Stimulated activated CD4-positive, alpha-beta T cell treated with anti-CD3 and anti-CD28 coated beads, Interleukin-1b, Interleukin-23, amount 100 ng/mL, for 1 hour (primary cell): ENCODE measurements at places on chromosomes 4 and X.

GRCh38 chr4:146739182-146739581 is 100.5 kb downstream of the POU4F2 start:
- DNase-seq: no peak

DNA sequence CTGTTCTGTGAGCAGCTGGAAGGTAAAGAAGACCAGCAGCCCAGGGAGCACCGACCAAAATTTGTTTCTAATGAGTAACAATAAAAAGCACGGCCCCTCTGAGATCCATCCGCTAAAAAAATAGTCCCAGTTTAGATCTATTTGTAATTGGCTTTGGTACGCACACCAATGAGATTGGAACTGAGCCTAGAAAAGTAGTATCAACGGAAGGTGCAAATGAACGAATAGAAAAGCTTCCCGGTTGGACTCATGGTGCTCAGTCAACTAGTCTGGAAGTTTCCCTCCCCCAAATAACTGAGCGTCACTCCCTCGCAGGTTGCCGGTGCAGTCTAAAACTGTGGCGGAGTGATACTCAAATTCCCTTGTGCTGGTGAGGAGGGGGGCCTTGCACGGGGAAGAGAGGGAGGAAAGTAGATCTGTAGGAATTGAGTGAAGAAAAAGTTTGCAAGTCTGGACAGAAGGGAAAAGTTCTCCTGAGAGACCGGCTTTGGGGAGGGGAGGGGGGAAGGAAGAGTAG is at the start of gene COL4A5:
COL4A5 (plus strand) TSS at position 413 of the 517 bp plus-strand sequence. CDS start 288 bp downstream, outside the sequence.
- no peak for DNase-seq

DNA sequence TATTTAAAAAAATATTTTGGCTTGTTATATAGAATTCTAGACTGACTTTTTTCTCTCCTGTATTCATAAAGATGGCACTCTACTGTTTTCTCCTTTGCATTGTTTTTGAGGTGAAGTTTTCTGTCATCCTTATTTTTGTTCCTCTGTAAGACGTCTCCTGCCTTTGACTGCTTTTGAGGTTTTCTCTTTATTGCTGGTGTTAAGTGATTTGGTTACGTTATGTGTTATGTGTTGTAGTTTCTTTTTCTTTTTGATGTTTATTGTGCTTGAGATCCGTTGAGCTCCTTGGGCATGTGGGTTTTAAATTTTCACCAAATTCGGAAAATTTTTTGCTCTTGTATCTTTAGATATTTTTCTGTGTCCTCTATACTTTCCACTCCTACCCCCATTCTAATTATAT is 50.0 kb downstream of the KDM6A start:
- DNase-seq: no peak

DNA sequence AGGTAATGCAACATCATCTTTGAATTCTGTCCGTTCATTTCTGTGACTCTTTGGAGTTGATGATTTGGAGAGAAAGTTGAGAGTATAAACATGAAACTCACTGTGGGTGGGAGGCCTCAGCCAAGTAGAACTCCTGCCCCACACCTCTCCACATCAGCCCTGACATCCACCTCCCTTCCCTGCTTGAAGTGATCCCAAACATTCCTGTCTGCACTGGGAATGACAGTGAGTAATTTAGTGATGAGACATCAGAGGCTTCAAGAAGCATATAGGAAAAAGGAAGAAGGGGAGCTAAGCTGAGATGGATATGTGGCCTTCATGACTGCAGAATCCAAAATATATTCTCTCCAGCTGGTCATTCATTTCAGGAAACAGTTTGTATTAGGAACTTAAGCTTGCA is 151.8 kb downstream of the SPATA18 start:
- no peak for DNase-seq

GRCh38 chr4:137253949-137254348 is 278.3 kb downstream of the PCDH18 start:
- no peak for DNase-seq

GRCh38 chr4:7727749-7728148 is 211.9 kb downstream of the AFAP1 start:
- no peak for DNase-seq

GRCh38 chrX:11334165-11334564 is 41.0 kb downstream of the AMELX start:
- DNase-seq: no peak

DNA sequence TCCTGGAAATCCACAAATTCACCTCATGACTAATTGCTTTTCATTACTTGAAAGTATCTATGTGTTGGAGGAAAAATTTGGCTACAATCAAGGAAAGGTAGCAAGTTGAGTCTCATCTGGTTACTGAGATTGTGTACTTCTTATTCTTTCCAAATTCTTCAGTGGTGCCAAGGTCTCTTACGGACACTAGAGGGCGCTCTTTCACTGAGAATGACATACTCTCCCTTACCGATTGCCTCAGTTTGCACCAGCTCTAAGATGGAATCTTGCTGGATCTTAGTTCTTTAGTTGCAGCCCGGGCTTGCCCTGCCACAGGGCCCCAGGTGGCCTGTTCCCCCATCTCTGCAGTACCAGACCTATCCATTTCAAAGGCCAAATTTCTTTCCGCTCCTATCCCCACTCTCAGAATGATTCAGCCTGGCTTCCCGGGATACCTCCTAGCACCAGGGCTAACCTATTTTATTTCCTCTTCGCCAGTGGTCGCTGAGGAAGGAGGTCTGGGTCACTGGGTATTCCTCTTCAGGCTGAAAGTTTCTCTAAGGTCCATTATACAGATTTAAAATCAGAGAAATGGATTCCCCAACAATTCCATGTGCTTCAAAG is 24.6 kb upstream of the GPR50 start:
- DNase-seq: no peak

- no peak for DNase-seq
These were observed 45.6 kb downstream of the GLUD2 start for GRCh38 chrX:121093011-121093410.

DNA sequence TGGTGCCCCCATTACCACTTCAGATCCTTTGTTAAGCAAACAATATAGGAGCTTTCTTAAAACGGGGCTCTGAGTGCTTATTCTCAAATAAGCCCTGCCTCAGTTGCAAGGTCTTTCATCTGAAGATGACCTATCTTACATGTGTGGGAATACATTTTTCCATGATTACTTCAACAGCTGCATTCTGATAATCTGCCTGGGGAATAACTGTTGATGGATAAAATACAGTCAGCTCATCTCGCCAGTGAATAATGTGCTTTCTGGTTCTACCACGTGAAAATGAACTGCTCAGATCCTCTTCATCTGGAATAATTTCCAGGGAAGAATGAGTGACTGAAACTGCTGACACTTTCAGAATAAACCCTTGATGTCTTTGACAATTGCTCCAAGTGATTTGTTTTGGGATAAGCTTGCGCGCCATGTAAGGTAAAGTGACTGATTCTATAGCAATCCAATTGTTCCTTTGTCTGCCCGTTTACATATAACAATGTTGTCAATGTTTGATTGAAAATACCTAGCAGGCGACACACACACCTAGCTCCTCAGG is 161.3 kb downstream of the RTL9 start:
- no peak for DNase-seq

- DNase-seq: no peak
These were observed 2.7 kb downstream of the TMEM165 start for GRCh38 chr4:55398461-55398860.

DNA sequence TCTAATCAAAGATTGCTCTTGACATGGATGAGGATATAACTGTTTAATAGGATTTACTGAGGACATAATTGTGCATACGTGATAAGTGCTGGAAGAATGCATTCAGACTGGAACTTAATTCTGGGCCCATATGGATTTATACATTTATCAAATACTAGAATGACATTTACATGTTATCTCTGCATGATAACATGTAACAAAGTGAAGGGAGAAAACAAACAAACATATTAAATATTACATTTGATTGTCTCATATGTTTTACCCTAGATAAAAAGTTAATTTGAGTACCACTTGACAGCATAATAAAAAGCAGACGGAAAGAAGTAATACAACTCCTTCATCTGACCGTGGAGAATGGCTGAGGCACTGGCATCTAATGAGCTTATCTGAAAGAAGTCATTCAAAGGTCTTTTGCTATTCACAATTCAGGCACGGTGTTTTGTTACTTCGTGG is 297.8 kb downstream of the PPP3CA start:
- no peak for DNase-seq

DNA sequence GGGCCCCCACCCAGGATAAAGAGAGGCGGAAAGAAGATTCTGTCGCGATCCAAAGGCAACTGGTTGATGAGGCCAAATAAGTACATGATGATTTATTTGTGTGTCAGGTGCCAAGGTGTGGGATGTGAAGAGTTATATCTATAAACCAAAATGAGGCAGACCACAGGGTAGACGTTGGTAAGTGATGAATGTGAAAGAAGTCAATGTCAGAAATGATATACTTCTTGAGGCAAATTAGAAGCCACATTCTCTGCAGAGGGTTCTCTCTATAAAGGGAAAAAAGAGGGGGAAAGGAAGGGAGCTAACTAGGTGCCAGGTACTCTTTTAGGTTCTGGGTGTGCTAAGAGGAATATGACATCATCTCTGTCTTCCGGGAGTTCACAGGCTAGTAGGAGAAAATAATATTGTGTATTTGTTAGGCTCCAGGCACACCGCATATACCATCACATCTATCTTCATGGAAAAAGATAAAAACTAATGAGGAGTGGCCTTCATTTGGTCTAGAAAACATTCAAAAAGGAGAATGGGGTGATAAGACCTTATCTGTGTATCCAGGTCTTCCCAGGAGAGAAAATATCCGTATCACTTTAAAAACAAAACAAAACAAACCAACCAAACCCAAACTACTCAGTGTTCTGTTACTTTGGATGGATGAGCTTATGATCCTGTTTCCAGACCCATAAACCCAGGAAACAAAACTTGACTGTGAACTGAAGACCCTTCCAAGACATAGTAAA is 4.8 kb upstream of the SH2D1A start:
- DNase-seq: no peak

- DNase-seq: no peak
These were observed 34.5 kb upstream of the KDR start for GRCh38 chr4:55159851-55160250.

GRCh38 chrX:118423558-118423957 is 72.1 kb upstream of the DOCK11 start:
- no peak for DNase-seq

- no peak for DNase-seq
These were observed 407.3 kb downstream of the PCDH18 start for GRCh38 chr4:137125011-137125410.

DNA sequence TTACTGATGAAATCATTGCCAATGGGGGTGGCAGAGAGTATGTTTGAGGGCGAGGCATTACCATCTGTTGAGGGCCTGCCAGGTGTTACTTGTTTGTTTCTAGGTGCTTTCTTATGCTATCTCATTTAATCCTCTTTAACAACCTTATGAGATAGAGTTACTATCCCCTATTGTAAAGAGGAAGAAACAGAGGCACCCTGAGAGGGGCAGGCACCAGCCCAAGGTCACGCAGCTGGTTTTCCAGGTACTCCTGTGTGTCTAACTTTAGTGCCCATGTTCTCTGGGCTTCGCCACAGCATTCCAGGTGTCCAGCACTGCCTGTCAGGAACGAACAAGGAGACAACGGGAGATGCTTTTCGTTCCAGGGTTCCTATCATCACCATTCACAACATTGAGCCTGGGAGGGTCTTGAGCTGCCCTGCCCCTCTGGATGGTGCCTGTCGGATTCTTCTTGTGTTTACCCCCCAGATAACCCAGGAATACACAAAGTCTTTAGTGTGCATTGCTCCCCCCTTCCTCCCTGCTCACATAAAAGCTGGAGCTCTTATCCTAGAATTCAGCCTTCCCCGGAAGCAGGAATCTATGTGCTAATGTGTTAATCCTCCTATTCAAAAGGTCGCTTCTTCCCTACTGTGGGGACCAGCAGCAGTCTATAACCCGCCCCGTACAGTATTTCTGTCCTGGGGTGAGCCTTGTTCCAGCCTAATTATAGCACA is 24.9 kb upstream of the GPC4 start:
- no peak for DNase-seq

GRCh38 chr4:141020801-141021261 is 112.4 kb downstream of the RNF150 start:
- no peak for DNase-seq

- DNase-seq: no peak
These were observed 116.4 kb upstream of the NKX1-1 start for GRCh38 chr4:1522606-1523005.

- no peak for DNase-seq
These were observed 49.5 kb upstream of the GC start for GRCh38 chr4:71833232-71833900.

- no peak for DNase-seq
These were observed 108.4 kb downstream of the AFF1 start for GRCh38 chr4:87042986-87043820.

- DNase-seq: no peak
These were observed 30.3 kb downstream of the COPS4 start for GRCh38 chr4:83065266-83065665.

GRCh38 chrX:40107291-40108161 is 9.8 kb upstream of the BCOR start:
- DNase-seq: no peak

- no peak for DNase-seq
These were observed 36.1 kb downstream of the DHRSX start for GRCh38 chrX:2464677-2465166.

- no peak for DNase-seq
These were observed 24.0 kb downstream of the CYTL1 start for GRCh38 chr4:4995103-4995907.

- DNase-seq: no peak
These were observed 848 bp upstream of the KCND1 start for GRCh38 chrX:48972220-48973164.

- no peak for DNase-seq
These were observed 14.2 kb downstream of the ATP5ME start for GRCh38 chr4:659851-660250.

- no peak for DNase-seq
These were observed at the start of gene ALPK1 for GRCh38 chr4:112296949-112297880. Gene ALPK1 (plus strand): TSS chr4:112297369.

DNA sequence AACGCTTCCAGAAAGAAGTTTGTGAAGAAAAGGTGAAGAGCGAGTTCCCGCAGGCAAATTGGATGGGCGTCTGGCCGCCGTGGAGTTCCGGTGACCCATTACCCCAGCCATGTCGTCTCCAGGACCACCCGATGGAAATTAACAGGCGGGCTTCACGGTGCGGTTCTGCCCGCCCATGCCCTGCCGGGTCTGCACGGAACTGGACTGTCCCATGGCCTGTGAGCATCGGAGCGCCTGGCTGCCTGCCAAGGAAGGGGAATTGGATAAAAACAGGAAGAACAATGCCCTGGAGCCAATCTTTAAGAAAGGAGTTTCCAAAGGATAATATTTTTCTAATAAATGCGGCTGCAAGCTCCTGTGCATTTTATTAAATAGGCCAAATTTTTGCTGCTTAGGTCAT is 319.8 kb upstream of the SLC7A11 start:
- DNase-seq: no peak

DNA sequence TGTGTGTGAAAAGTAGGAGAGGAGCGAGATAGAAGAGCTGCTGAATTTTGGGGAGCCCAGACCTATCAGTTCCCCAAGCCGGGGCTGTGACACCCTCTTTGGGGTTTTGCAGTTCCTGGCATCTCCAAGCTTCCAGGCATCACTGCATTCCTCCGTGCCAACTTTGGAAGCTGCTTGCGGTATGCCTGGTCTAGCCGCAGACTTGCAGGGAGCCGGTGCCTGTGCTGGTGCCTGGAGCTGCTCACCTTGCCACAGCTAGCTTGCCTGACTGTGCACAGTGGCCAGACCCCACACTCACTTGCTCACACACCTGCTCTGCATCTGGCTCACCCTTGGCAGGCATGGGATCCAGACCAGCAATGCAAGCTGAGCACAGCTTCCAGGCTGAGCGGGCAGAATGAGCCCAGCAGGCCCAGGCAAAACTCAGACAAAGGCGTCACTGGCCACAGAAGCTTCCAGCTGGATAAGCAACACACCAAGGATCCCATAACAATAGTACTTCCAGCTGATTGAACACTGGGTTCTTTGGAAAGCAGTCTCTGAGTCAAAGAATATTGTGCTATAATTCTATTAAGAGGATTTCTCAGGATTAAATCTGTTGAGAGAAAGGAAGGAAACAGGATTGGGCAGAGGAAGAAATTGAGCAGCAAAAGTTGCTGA is 390.9 kb downstream of the TEX13C start:
- no peak for DNase-seq
